ENCODE measurements at places on chromosomes 5 and 9.

DNA sequence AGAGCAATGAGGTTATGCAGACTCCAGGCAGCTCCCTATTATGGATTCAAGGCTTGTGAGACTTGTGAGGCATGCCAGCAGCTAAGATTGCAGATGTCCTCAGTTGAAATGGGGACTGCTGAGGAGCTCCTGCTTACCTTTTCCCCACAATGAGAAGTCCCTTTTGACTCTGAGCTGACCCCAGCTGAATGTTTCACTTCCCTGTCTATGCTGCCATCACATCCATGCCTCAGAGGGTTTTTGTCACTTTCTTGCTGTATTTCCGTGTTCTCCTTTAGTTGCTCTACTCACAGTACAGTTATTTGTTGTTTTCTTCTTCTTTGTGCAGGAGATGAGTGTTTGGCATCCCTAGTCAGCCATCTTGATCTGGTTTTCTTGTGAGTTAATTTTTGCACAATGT is 18.8 kb upstream of the OR2S2 start:
- DNase-seq = no peak

- DNase-seq = no peak
Observed at GRCh38 chr5:127963931-127964330, 119.6 kb upstream of the SLC12A2 start.

DNA sequence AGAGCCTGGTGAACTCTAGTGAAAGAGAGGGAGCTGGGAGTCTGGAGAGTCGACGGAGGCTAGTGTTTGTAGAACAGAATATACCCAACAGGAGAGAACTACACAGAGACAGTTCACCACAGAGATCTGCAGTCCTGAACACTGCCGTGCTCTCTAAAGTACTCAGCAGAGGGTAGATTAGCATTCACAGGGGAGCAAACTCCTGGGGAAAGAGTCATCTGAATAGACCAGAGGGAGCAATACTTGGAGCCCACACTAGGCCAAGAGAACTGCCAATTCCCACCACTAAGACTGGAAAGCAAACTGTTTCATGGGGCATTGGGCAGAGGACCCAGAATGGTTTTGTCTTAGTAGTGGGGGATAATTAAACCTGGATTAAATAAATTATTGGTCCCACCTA is 235.6 kb downstream of the EDIL3 start:
- no peak for DNase-seq

DNA sequence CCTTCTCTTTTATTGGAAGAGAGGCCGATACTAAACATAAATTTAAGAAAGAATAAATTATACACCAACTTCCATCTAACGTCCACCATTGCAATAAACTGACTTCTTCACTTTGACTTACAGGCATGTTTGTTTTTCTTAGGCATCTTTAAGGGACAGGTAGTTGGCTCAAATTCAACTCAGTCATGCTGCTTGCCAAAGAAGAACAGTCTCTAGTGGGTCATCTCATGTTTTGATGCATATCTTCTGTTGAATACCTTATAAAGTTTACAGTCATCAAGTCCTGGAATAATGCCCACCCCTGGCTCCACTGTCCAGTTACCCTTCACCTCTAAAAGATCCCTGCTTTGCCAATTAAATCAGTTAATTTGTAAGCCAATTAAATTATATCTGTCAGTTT is 328.2 kb upstream of the GRAMD2B start:
- no peak for DNase-seq

- DNase-seq = no peak
Observed at GRCh38 chr9:82894961-82895821, 167.8 kb downstream of the RASEF start.

DNA sequence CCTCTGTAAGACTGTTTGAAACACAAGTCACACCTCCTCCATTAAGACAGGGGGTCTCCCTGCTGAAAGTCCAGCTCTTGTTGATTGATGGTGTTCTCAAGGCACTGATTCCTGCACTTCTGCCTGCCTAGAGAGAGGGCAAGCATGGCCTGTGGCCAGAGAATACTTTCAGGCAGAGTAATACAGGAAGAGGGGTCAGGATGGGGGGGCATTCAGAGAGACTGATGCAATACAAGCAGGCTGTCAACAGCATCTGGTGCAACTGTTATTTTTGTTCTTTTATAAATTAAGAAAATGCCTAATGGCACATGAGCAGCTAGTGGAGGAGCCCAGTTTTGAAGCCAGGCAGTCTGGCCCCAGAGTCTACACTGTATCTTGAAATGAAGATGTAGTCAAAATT is 302.2 kb downstream of the DIRAS2 start:
- no peak for DNase-seq

GRCh38 chr5:64599226-64599625 is 91.1 kb upstream of the SHISAL2B start:
- DNase-seq = no peak

DNA sequence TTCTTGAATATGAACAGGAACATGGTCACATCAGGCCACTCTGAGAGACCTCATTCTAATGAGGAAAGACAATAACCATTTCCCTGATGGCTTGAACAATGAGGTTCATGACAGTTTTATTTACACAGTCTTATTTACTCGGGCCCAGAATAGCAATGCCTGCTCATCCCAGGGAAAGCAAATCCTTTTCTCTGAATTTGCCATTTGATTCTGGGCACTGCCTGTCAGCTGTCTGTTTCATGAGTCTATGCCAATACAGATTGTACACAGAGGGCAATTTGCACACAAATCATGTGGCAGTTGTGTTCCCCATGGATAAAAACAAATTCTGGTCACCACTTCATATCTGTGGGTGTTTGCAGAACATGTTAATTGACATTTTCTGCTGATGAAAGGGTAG is 492.5 kb downstream of the ACTL7B start:
- no peak for DNase-seq

DNA sequence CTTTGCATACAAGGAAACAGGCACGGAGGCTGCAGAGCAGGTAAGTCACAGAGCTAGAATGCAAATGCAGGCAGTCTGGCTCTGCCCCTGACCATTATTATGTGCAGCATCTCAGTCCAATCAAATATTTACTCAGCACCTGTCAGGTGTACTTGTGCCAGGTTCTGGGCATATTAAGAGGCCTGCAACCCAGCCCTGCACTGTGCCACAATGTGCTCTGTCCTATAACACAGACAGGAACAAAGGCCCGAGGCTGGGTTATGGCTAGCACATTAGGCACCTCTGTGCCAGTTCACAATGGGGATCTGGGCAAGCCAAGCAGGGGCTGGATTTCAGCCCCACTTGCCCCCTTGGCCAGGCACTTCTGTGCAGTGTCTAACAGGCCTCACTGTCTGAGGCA is 14.0 kb downstream of the ARL15 start:
- DNase-seq = no peak

DNA sequence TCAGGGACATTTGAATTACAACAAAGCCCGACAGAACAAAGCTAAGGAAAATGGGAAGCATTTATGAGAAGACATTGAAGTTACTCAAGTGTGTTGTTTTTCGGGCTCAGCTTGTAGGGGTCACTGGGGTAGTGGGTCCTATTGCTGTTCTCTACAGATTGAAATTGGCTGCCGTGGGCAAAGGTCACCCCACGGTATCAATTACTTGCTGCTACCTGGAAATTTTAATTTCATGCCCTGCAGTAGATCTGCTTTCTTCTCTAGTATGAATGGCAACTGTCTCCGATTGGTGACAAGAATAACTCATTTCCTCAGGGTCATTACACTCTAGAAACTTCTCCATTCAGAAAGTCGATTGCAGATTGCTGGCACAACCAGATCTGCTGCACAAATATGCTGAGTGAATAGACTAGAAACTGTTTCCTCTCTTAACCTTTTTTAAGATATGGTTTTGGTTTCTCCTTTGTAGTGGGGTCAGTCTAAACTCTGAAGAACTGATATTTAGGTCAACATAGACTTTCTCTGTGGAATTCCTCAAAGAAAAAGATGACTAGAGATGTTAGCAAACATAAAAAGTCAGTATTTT is 454.1 kb downstream of the ARHGEF28 start:
- DNase-seq = no peak

GRCh38 chr9:25716220-25716872 is 38.1 kb upstream of the TUSC1 start:
- no peak for DNase-seq

- no peak for DNase-seq
Observed at GRCh38 chr9:98391406-98391805, 136.0 kb upstream of the TBC1D2 start.

GRCh38 chr9:79140751-79141150 is 431.0 kb upstream of the TLE4 start:
- no peak for DNase-seq

DNA sequence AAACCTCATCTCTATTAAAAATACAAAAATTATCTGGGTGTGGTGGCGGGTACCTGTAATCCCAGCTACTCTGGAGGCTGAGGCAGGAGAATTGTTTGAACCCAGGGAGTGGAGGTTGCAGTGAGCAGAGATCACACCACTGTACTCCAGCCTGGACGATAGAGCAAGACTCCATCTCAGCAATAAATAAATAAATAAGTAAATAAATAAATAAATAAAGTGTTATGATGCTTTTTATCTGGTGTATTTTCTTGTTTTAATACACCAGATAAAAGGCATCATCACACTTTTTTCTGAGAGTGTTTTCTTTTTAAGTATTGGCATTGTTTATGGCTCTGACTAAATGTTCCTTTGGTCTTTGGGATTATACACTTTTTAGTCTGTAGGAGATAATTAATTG is 24.2 kb upstream of the LECT2 start:
- no peak for DNase-seq

DNA sequence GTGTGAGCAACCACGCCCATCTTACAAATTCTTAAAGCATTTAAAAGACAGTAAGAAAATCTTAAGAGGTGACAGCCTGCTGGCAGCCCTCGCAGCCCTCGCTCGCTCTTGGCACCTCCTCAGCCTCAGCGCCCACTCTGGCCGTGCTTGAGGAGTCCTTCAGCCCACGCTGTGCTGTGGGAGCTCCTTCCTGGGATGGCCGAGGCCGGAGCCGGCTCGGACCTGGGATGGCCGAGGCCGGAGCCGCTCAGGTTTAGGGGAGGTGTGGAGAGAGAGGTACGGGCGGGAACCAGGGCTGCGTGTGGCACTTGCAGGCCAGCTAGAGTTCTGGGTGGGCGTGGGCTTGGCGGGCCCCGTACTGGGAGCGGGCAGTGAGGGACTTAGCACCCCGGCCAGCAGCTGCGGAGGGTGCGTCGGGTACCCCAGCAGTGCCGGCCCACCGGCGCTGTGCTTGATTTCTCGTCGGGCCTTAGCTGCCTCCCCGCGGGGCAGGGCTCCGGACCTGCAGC is 9.3 kb upstream of the ECM2 start:
- no peak for DNase-seq

DNA sequence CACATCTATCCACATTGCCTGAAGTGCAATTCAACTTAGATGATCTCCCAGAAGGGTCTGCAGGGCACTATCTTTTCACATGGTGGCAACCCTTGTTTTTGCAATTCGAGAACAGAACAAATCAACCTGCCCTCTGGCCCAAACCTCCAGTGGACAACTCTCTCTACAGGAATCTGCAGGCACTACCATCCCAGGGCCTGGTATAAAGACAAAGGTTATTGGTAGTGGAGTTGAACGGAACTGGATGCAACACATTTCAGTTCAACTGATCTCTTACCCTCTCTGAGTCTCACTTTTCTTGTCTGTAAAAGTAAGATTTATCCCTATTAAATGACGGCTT is 153.2 kb upstream of the EGFLAM start:
- no peak for DNase-seq

DNA sequence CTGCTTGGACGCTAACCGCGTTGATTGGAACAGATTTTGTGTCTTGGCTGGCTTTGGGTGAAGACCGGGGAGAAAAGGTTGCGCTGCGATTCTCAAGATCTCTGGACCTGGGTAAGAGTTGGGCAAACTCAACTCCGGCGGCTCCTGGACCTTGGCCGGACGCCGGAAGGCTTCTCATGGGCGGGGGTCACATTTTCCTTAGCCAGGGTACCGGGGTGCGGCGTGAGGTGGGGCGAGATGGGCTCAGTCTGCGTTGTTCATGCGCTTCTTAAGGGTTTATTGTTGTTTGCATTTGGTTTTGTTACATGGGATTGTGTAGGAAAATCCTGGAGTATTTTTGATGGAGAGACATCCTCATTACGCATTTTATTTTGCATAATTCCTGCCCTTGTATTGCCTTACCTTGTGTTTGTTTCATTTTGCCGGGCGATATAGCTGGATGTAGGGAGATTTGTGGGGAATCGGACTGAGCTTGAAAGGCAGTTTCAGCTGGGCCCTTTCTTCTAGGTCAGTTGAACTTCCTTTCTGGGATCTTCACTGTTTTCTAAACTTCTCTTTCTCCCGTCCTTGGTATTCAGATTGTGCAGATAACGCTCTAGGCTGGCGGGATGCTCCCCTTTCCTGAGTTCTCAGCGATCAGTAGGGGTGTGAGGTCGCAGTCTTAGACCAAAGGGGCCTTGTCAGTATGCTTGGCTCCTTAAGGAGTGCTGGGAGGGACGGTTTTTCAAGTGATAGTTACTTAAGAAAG is 524 bp downstream of the MEGF10 start:
- no peak for DNase-seq

DNA sequence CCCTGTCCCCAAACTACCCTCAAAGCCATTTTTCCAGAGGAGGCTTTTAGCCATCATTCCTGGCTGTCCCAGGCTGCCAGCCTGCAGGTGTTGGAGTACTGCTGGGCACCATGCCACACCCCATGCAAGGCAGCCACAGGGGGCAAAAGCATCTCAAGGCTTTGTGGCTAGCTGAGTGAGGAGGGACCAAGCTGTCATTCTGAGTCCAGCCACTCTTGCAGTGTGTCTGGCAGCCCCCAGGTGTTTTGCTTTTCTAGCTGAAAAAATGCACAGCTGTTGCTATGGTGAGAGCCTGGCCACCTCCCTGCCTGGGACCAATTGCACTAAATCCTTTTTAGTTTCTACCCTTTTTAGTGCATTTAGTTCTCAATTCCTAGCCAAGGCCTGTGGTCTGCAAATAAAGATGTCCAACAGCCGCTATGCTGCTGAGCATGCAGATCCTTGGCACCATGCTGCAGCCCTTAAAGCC is 50.4 kb upstream of the PTGS1 start:
- no peak for DNase-seq

GRCh38 chr9:20355022-20355421 is 267.3 kb downstream of the MLLT3 start:
- no peak for DNase-seq

DNA sequence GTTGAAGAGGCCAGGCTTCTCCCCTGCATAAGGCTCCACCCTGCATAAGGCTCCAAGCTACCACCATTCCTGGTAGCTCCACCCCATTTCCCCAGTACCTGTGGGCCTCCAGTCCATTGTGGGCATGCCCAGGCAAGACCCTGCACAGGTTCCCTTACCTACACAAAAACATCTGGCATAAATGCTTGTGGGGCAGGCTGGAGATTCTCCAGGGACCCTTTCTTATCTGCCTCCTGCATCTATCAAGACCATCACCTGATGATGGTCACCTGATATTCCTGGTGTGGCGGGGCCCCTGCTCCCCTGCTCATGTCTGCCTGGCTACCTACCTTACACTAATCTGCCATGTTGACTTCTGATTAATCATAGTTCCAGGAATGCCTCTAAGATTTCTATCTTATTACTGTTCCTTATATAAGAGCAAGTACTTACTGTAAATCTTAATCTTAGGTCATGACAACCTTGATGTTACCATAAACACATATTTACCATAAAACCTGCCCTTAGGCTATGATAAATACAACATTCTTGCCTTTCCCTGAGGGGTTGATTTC is 41.0 kb downstream of the FGD3 start:
- no peak for DNase-seq
